ENCODE measurements at places on chromosomes 16 and 17.

GRCh38 chr17:65487161-65487560, 74.3 kb downstream of the AXIN2 start:
- no peak for DNase-seq

GRCh38 chr17:81735264-81736102, 23.4 kb downstream of the SLC25A10 start:
- no peak for DNase-seq

- no peak for DNase-seq
These were observed 141.3 kb downstream of the ABCC12 start for GRCh38 chr16:48014349-48015135.

- DNase-seq, result peak; percentile 8
These were observed 70.2 kb upstream of the PSMD7 start for GRCh38 chr16:74226338-74226954.

GRCh38 chr16:73315645-73316044, 267.7 kb upstream of the ZFHX3 start:
- DNase-seq, result no peak

GRCh38 chr16:11759997-11760396, 17.3 kb upstream of the TXNDC11 start:
- DNase-seq, result no peak

DNA sequence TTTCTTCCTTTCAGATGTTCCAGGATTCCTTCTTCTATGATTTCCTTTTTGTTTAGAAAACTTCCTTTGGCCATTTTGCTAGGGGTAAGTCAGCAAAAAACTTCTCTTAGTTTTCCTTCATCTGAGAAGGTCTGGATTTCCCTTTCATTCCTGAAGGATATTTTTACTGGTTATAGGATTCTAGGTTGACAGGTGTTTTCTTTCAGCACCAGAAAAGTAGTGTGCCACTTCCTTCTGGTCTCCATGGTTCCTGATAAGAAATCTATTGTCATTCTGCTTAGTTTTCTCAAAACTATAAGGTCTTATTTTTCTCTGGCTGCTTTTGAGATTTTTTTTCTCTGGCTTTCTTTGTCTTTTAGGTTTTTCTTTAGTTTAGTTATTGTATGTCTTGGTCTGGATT, 27.6 kb downstream of the MPRIP start:
- DNase-seq, result no peak

All from cardiac muscle cell (in vitro differentiated cells and primary cell).